ENCODE measurements at places on chromosomes 5 and 9. TPM values are rescaled to one million over a fixed set of nuclear protein-coding genes. Genes with fewer than 3 reads are reported as not detected.
A peak's percentile ranks its signal among the peaks of the same experiment; 100 is the strongest.

DNA sequence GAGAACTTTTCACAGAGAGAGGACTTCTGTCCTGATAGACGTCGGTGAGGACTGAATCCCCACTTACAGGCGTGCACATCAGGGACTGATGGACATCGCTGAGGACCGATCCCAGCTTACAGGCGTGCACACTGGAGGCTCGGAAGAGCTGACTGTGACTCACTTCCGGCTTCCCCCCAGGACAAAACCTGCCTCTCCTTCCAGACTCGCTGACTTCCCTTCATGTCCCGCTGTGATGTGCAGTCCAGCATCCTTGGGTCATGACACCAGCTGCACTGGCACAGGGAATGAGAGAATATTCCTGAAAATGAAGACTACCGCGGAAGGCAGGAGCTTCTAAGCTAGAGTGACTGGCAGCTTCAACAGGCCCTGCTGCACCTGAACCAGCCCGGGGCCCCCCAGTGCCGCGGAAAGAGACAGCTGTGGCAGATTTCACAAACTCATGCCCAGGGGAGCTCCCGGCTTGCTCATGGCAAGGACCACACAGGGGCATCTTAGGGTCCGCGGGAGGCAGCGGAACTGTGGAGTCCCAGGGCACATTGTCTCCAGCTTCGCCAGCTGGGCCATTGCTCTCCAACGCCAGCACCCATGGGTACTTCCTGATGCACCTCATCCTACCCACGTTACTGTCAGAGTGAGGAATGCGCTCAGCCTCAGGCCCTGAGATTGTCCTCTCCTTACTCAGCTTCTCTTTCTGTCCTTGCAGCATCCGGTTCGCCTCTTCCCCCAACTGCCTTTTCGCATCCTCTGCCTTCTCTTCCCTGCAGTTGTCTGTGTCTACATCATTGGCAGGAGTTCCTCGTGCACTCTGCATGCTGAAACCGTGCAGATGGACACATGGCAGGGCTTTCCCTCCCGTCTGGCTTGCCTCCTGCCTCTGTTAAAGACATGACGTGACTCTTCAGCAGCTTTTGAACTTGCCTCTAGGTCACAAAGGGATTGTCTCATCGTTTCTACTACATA lies 29.5 kb downstream of the SURF6 start:
- DNase-seq: no peak

DNA sequence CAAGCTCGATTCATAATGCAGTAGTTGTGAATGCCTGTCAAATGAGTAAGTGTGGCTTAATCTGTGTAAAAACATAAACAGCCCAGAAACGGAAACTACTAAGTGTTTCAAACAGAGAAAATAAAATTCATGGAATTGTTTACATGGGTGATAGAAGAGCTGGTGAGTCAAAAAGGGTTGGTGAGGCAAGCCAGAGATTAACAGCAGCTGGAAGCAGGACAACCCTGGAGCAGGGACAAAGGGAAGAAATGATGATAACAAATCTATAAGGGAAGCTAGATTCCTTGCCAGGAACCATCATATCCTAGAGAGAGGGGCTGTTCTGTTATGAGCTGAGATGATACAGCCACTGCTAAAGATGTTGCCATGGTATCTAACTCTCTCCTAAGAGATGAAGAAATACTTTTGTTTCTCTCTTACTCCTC lies 18.0 kb upstream of the PRR16 start:
- no peak for DNase-seq

DNA sequence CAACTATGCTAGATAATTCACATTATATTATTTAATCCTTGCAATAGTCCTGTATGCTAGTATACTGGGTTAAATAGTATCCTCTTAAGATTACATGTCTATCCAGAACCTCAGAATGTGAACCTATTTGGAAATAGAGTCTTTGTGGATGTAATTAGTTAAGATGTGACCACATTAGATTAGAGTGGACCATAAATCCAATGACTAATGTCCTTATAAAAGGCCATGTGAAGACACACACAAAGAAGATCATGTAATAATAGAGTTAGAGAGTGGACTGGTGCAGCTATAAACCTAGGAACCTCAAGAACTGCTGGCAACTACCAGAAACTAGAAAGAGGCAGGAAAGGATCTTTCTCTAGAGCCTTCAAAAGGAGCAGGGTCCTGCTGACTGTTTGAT lies 263.6 kb upstream of the PTGER4 start:
- no peak for DNase-seq

GRCh38 chr5:181086026-181086883 lies 44.7 kb downstream of the OR2V1 start:
- DNase-seq: no peak

GRCh38 chr5:173839117-173839713 lies 48.9 kb upstream of the CPEB4 start:
- no peak for DNase-seq

DNA sequence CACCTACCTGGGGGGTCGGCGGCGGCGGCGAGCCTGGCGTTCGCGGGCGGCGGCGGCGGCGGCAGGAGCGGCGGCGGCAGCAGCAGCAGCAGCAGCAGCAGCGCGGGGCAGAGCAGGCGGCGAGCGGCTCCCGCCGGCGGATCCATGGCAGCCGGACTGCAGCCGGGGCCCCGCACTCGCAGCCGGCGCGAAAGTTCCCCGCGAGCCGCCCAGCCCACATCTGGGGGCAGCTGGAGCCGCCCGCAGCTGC lies 153 bp downstream of the ADAMTS2 start:
- DNase-seq: no peak

DNA sequence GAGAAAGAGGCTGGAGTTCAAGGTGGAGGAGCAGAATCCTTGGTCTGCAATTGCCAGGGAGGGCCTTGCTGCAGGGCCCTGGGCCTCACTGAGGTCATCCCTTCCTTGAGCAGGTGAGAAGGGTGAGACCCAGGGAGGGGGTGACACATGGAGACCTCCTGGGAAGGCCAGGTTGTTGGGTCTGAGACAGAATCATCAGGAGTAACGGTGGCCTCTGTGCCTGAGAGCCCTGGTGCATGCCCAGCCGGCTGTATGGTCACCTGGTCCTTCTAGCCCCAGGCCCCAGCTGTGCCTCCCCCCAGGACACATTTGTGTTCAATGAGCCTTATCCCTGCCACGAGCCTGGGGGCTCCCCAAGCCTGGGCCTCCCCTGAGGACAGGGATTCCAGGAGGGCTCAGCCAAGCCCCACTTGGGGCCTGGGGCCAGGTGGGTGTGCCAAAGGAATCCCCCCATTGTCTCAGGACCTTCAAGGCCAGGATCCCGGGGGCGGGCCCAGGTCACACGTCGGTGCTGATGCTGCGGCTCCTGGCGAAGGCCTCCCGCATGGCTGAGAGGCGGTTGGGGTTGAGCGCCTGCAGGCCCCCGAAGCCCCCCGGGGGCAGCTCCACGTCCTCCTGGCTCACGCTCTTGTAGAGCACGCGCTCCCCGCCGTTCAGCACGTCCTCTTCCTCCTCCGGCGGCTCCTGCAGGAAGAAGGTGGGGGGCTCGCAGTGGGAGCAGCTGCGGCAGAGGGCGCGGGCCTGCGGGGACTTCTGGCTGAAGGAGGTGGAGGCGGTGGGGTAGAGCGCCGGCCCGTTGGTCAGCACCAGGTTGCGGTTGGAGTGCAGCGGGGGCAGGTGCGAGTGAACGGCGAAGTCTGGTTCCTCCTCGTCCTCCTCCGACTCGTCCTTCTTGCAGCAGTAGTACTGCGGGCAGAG lies 30.4 kb downstream of the FAM163B start:
- DNase-seq: no peak

GRCh38 chr5:172796306-172796705 lies 25.3 kb upstream of the DUSP1 start:
- no peak for DNase-seq

- DNase-seq: no peak
These were observed 3.5 kb downstream of the TXNDC8 start for GRCh38 chr9:110334183-110334582.

- no peak for DNase-seq
These were observed 35.8 kb downstream of the C5orf15 start for GRCh38 chr5:133932441-133933168.

DNA sequence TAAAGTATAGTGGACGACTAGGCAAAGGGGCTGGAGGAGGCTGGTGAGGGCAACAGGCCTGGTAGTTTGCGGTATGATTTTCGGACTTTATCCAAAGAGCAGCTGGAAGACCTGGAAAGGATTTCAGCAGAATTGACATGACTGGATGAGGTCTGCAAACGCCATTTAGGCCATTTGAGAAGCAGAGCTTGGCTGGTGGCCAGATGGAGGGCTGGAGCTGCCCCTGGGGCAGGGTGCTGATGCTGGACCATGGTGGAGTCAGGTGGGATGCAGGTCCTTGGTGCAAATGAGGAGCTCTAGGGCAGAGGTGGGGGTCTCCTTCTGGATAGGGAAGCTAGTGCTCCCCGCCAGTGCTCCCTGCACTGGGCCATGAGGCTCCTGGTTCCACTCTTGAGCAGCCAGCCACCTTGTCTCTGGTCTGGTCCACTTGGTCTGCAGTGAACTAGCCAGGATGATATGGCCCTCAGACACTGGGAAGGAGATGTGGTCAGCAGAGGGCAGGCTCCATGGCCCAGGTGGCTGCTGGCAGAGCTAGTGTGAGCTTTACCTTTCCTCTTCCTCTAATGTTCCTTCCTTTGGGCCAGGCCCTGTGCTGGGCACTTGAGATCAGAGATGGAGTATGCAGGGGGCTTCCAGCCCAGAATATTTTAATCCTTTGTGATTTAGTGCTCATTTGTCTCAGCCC lies 31.4 kb downstream of the COL27A1 start:
- no peak for DNase-seq

DNA sequence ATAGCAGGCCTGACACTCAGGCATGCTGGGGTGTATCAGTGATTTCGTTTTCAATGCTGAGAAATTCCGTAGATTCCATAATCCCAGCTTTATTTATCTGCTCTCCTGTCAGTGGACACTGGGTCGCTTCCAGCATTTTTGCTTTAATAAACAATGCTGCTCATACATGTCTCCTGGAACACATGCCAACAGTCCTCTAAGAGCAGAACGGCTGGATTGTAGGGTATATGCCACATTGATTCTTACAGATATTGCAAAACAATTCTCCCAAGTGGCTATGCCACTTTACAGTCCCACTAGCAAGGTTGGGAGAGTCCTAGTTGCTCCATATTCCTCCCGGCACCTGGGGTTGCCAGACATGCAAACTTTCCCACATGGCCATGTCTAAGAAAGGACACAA lies 81.9 kb downstream of the RAPGEF1 start:
- no peak for DNase-seq

- no peak for DNase-seq
These were observed 177.1 kb upstream of the SPRY4 start for GRCh38 chr5:142501890-142502289.

GRCh38 chr5:31823472-31823871 lies 184.5 kb downstream of the PDZD2 start:
- DNase-seq: no peak

DNA sequence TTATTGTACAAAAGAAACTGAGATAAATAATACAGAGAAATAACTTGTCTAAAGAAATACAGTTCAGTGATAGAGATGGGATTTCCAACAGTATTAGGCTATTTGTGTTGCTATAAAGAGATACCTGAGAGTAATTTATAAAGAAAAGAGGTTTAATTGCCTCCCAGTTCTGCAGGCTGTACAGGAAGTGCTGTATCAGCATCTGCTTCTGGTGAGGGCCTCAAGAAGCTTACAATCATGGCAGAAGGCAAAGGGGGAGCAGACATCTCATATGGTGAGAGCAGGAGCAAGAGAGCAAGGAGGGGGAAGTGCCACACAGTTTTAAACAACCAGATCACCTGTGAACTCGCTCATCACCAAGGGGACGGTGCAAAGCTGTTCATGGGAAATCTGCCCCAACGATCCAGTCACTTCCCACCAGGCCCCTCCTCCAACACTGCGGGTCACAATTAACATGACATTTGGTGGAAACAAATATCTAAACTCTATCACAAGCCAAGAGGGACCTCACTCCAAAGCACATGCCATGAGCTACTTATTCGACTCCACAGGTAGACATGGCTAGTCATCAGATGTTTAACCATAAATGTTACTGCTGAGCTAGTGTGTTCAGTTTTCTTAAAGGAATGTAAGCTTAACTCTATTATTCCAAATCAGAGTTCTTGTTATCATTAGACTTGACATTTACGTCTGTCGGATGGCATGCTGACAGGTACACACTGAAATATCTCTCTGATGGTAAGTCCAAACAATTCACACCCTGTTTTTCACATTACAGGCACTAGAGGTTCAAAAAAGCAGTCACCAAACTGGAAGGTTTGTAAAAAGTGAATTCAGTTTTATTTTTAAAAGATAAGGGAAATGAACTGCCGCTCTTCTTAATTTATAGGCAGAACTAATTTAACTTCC lies 82.2 kb downstream of the AUH start:
- DNase-seq: no peak

GRCh38 chr9:100759215-100759614 lies 181.3 kb downstream of the CAVIN4 start:
- no peak for DNase-seq

GRCh38 chr5:64165500-64166200 lies at the start of gene RNF180:
TSS of gene RNF180 (plus strand) at chr5:64165843. CDS start at chr5:64200808, 34,965 bp downstream.
- peak; percentile 69 for DNase-seq

GRCh38 chr5:134018154-134018985 lies 13.6 kb upstream of the VDAC1 start:
- DNase-seq: no peak

- no peak for DNase-seq
These were observed 17.5 kb upstream of the NDUFS4 start for GRCh38 chr5:53542926-53543325.

DNA sequence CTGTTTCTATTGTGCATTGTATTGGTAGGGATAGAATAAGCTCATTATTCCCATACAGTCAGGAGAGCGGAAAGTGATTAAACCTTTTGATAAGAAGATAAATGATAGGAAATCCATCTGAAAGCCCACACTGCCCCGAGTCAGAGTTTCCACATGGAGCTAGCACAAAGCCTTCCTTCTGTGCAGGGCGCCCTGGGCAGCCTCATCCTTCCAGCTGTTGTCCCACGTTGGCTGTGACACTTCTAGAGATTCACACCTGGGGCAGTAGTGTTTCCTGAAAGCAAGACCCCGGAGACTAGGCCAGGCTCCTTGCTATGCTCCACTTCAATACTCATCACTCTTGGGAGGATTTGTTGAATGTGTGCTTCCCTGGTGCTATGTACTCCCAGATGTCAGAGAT lies 172.4 kb downstream of the SEMA6A start:
- DNase-seq: no peak

DNA sequence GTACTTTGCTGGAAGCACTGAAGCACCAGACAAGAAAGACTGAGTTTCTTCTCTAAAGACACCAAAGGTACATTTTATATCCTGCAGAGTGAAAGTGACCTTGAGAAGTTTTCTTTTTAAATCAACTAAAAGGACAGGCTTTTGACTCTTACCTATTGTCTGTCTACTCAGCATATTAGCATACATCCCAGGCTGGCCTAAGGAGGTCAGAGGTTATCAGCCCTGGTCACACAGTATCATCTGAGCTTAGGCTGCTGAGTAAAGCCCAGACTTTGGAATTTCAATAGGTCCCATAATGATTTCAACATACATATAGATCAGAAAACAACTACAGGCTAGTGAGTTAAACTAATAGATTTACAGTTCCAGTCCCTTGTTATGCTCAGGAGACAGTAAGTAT lies 10.1 kb upstream of the CDH9 start:
- DNase-seq: no peak

The ZNF622 gene
- total RNA-seq: 23.8 TPM

The PROB1 gene
- 0.36 TPM for total RNA-seq

The SLC36A2 gene
- total RNA-seq: not detected

The IER5L gene
- 17.4 TPM for total RNA-seq

The SUB1 gene
- total RNA-seq: 118 TPM

The ARHGEF37 gene
- 51.0 TPM for total RNA-seq

The SLC24A2 gene
- 0.28 TPM for total RNA-seq

The PCDHA4 gene
- 1.1 TPM for total RNA-seq

The SLC28A3 gene
- not detected for total RNA-seq

The TMEM252 gene
- not detected for total RNA-seq

The ADAMTSL1 gene
- total RNA-seq: 13.6 TPM

Measured in sigmoid colon (tissue), 7 donors.